DMS 273 treated with DMSO at 0.1 percent for 48 hours (cell line): ENCODE measurements at places on chromosomes 16 and 17.

DNA sequence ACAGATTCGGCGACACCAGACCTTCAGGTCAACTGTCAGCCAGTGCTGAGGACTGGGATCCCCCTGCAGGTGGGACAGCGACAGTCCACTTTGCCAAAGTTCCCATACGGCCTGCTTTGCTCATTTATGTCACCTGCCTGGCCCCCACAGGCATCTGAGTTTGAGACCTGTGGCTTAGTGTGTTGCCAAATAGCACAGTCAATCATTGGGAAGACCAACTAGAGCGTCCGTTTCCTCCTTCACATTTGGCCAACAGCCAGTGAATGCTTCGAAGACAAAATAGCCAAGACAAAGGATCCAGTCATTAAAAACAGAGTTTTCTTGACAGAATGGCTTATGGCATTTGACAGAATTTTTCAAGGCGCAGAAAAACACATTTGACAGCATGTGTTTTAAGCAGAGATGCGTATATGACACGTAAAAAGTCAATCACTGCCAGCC, 113.8 kb downstream of the ABCC12 start:
- no peak for DNase-seq

GRCh38 chr17:18938692-18939023, 13.3 kb upstream of the SLC5A10 start:
- DNase-seq, result no peak

DNA sequence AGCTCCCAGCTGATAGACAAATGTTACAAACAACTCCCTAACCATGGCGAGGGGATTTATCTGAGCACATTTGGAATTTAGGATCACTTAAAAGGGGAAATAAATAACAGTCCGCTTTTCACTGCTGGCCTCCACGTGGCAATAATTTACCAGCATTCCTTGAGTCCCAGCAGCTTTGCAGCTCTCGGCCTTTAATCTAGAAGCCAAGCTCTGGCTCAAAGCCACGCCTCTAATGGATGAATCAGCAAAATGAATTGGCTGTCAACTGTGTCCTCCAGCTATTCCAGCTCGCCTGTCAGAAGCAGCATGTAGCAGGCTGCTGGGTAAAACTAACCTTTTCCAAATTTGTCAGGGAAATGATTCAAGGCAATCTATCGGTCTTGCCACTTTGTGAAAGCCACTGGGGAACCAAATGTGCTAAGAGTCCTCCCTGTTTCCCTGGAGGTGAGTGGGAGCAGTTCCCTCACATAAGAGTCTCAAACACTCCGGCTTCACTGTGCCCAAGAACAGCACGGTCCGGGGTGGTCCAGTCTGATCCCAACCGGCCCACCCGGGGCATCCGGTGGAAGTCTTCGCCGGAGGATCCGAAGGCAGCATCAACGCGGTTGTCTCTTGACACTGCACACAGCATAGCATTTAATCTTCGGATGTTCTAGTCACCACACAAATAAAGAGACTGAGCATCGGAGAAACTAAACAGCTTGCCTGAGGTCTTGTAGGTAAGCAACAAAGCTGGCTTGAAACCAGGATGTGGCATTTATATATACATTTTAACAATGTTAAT, 143.3 kb downstream of the PARN start:
- DNase-seq, result peak; percentile 42

GRCh38 chr17:42982266-42982665, 1.9 kb downstream of the RUNDC1 start:
- no peak for DNase-seq

- no peak for DNase-seq
Observed at GRCh38 chr17:17300624-17301568, 2.3 kb upstream of the NT5M start.

GRCh38 chr16:47779201-47780016, 318.3 kb downstream of the PHKB start:
- DNase-seq, result no peak

GRCh38 chr17:10737168-10737622, 7.4 kb upstream of the TMEM220 start:
- peak; percentile 26 for DNase-seq

DNA sequence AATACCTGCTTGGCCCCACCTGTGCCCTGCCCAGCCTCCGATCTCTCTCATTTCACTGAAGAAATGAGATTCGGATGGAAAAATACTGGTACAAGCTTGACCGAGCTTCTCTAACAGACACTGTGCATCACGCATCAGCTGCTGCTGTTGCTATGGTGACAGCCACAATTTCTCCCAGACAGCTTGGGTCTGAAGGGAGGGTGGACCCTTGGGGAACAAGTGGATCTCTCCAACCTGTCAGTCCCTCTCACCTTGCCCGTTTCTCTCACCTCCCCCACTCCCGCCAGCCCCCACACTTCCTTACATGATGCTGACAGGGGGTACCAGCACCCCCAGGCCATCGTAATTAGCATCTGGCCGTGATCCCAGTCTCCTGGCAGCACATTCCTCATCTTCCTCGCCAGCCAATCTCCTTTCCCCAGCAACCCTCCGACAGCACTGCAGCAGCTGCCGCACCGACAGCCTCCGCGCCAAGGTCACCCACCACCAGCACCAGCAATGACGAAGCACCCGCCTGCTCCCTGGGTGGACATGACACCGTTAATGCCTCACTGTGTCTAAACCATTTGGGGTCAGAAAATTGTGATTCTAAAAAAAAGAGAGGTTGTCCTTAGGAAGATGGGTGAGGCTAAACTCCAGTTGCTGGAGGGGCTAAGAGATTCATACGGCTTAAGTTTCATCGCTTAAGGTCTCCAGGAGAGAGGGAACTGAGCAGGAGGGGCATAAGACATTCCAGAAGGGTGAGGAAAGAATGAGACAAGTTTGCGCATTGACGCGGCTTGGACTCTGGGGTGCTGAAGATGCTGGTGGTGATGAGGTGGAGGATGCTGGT, 58.6 kb upstream of the TNRC6A start:
- DNase-seq, result peak; percentile 77

DNA sequence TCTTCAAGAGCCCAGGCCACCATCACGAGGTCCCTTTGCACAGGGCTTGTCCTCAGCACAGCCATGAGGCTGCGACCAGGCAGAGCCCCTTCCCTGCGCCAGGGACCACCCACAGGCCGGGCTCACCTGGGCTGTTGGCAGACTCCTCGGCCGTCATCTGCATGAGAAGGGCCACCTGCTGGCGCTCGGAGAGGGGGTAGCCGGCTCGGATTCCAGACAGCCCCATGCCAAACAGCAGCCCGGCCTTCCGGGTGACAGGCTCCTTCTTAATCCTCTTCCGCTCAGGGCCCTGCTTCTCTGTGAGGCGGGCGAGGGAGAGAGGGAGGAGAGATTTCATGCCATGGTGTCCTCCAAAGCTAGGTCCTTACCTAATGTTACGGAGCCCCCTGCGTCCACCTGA, 73.4 kb downstream of the ZNF778 start:
- no peak for DNase-seq

GRCh38 chr16:89971495-89972243, 23.1 kb downstream of the DEF8 start:
- DNase-seq, result no peak

DNA sequence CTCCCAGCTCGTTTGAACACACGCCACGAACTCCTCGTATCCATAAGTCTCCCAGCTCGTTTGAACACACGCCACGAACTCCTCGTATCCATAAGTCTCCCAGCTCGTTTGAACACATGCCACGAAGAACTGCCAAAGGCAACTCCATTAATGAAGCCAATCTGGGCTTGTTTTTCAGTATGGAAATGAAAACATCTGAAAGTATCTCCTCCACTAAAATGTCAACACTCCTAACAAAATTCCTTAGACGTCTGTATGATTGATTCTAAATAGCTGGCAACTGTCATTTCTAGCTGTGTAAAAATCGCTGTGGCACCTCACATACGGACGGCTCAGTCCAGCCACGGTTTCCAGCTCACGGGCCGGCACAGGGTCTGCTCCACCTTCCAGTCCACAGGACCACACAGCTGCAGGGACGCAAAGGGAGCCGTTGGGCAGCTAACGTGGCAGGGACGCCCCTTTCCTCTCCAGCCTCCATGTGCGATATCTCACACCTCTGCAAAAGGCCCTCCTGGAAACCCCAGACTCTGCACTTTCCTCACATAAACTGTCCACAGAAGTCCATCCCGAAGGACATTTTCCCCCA, 67.1 kb upstream of the METRNL start:
- no peak for DNase-seq

DNA sequence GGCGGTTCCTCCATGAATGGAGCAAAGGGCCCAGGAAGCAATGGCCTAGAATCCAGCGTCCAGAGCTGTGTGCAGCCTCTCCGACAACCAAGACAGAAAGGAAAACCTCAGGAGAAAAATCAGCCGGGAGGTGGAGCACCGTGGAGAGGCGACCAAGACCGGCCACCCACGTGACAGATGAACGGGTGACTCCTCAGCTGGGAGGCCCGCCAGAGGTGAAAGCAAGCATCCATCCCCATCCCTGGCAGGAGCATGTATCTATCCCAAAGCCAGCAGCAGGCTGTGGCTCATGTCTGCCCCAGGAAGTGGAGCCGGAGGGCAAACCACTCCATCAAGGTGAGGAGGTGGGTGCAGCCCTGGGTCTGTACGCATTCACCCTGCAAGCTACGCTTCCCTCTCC, 52.1 kb downstream of the FOXL1 start:
- no peak for DNase-seq
